DMS79 (cell line): ENCODE measurements at places on chromosomes 11 and 22.

DNA sequence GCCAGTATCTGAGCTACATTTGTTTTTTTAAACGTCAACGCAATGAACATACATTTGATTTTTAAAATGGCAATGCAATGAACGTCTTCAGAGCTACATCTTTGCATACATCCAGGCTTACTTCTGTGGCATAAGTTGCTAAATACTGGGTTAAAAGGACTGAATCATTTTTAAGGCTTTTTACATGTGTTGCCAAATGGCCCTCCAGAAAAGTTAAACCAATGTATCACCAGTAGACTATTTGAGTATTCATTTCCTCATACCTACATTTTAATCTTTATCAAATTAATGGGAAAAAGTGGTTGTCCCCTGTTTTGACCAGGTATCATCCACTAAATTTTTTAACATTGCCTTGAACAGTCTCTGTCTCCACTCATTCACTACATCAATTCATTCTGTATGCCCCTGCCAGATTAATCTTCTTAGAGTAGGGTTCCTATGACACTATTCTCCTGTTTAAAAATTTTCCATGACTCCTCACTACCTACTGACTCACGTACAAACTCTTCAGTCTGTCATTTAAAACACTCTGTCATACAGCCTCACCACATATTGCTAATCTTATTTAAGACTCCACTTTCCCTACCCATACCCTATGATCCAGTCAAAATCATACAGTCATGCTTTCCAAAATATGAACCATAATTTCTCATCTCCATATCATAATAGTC, 12.4 kb upstream of the PRRG4 start:
- DNase-seq: no peak

DNA sequence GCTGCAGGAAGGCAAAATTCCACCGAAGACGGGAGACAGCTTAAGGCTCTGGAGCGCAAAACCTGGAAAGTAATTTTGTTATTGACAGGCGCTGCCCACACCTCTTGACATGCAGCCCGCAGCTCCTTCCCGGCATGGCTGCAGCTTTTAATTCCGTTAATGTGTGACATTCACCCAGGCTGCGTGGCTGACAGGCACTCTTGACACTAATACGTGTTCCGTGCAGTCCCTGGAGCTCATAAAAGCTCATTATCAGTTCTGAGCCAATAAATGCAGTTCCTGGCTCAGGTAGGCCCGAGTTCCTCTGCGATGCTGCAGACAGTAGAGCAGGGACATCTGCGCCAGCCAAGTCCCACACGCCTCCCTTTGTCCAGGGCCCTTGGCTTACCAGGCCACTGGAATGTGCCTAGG, 34.8 kb downstream of the TSPAN18 start:
- DNase-seq: no peak

GRCh38 chr22:22037229-22037628, 54.6 kb upstream of the TOP3B start:
- no peak for DNase-seq

- DNase-seq: no peak
Observed at GRCh38 chr11:70567680-70568034, 169.3 kb downstream of the CTTN start.

- DNase-seq: no peak
Observed at GRCh38 chr22:34427436-34427835, 507.2 kb upstream of the LARGE1 start.

- DNase-seq: no peak
Observed at GRCh38 chr11:78829146-78829545, 254.5 kb upstream of the NARS2 start.

- DNase-seq: no peak
Observed at GRCh38 chr11:12539572-12539971, 134.6 kb upstream of the TEAD1 start.

DNA sequence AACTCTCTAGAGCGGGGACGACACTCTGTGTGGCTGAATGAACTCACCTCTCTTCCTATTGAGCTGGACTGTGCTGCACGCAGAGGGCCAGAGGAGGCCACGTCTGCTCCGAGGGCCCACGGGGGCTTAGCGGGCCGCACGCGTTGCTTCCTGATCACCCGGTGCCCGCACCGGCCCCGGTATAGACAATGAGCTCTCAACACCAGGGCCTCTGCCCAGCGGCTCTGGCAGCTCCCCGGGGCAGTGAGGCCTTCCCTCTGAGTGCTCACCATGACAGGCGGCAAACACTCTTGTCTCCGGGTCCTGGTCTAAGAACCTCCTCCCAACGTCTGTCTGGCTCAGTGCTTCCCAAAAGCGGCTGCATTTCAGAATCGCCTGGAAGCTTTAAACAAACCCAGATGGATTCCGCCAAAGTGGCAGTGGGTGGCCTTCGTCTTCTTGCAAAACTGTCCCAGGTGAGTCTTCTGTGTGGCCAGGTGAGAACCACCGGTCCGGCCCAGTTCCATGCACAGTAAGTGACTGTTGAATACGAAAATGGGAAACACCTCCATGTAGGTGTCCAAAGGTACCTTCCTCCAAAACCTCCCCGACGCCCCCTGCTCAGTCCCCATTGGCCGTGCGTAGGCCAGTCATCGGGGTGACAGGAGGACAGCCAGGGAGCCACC, 47.8 kb upstream of the CCND1 start:
- DNase-seq: no peak

DNA sequence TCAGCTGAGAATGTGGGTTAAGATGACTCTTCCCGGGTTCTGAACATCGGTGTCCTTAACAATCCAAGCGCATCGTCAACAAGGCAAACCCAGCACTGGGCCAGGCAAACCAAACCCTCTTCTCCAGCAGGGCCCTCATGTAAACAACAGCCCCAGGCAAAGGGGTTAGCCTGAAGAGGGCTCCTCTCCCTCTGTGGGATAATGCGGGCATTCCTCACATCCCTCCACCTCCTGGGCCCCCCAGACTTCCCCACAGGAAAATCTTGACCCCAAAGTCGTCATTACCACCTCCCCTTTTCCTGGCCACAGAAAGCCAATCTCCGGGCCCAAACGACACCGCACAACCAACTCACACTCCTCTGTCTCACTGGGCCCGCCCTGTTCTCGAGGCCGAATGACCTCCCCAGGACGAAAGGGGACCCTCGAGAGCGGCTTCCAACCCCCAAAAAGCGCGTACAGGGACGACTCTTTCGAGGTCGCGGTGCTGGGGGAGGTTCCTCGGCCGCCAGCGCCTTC, 566 bp downstream of the DDB1 start:
- no peak for DNase-seq

DNA sequence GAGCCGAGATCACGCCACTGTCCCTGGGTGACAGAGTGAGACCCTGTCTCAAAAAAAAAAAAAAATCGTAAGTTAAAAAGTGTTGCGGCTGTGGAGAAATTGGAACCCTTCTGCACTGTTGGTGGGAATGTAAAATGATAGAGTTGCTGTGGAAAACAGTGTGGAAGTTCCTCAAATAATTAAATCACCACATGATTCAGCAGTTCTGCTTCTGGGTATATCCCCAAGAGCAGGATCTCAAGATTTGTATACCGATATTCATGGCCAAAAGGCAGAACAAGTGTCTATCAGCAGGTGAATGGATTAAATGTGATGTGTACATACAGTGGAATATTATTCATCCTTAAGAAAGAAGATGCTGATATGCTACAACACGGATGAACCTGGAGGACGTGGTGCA, 3.8 kb downstream of the SELENOO start:
- DNase-seq: no peak

GRCh38 chr22:19012308-19012986, 76.4 kb upstream of the PRODH start:
- no peak for DNase-seq

DNA sequence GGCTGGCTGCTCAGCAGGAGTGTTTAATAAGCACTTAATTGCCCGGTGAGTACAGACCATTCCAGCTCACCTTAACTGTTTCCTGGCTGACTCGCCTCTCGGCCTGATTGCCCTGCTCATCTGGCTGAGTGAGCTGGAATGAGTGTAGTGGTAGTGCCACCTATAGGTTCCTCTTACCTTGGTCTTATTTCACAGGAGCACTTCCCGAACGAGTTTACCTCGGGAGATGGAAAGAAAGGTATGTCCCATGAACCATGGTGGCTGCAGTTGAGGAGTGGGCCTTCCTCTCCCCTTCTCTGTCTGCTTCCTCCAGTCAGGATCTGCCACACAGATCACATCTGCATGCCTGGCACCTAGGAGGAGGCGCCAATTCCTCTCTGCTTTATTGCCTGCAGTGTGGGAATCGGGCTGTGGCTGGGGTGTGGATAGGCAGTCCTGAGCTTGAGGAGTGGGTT, 26.7 kb downstream of the UPB1 start:
- peak; percentile 81 for DNase-seq

GRCh38 chr11:2089536-2090165, 49.5 kb downstream of the IGF2 start:
- DNase-seq: no peak

DNA sequence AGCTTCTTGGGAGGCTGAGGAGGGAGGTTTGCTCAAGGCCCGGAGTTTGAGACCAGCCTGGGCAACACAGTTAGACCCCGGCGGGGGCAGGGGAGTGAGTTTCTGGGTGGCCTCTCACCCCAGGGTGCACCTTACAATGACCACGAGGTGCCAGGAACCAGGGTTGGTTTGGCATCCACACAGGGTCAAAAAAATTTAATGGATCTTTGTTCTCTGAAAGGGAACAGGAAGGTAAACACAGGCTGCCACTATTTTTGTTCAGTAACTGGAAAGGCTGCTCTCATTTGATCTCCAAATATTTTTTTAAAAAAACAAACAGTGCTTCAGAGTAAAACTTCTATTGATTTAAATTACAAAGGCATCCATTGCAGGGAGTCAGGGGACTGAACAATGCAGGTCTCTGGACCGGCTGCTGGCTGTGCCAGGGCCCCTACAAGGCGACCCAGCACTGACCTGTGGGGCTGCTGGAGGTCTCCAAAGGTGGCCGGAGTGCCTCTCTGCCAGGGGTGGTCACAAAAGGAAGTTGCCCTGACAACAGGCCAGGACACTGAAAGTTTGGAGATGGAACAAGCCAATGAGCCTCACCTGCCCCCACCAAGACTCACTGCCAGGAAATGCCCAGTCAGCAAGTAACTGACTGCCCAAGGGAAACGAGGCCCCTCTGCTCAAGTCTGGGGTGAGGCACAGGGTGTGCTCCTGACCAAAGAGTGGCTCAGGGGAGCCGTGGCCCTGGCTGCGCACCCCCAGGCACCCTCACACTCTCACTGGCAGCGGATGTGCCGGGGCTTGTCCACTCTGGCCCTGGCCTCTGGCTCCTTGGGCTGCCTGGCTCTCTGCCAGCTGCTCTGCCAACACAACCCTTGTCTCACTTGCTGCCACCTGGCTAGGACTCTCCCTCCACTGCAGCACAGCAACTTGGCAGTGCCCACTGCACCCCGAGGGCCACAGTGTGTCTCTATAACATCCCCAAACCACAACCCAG, 51.8 kb downstream of the ARFGAP3 start:
- DNase-seq: peak; percentile 11

- no peak for DNase-seq
Observed at GRCh38 chr22:27662359-27663301, 138.9 kb downstream of the MN1 start.

- no peak for DNase-seq
Observed at GRCh38 chr11:9895006-9895405, 231.1 kb downstream of the SWAP70 start.

- no peak for DNase-seq
Observed at GRCh38 chr22:30910358-30910757, 58.2 kb downstream of the MORC2 start.

DNA sequence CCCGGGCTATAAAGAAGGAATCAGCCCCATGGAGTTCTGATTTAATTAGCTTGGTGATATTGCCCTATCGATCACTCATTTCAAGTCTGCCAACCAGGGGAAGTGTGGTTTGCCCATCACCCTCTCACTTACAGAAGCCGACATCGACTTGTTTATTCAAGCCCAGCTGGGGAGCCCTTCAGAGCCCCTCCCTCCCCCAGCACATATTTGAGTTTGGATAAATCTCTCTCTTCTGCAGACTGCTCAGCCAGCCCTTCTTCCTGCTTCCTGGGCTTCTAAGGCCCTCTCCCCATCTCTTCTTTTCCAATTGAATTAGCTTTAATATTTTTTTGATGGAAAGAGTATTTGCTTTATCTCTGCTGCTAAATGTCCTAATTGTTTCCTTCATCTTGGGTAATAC, 299.0 kb downstream of the MIAT start:
- no peak for DNase-seq

GRCh38 chr11:8365216-8365941, 101.7 kb upstream of the LMO1 start:
- DNase-seq: no peak

DNA sequence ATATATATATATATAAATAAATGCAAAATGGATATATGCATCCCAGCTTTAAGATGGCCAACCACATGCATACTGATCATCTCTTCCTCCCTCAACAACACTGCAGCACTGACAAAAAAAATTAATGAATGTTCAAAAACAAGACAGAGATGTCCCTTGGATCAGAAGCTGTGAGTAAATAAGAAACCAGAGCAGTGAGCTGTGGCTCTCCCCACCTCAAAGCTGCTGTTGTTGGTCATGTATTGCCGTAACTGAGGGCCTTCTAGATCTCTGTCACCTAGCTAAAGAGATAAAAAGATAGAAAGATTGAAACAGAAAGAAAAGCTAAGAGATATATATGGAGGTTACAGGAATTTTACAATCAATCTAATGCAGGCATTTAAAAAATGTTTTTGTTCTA, 15.5 kb upstream of the TMEM135 start:
- no peak for DNase-seq

- no peak for DNase-seq
Observed at GRCh38 chr22:37089434-37089833, 20.1 kb downstream of the TMPRSS6 start.

GRCh38 chr11:77455740-77456139, 18.2 kb downstream of the PAK1 start:
- DNase-seq: no peak

- DNase-seq: peak; percentile 27
Observed at GRCh38 chr11:12251666-12252560, 125.5 kb upstream of the PARVA start.

DNA sequence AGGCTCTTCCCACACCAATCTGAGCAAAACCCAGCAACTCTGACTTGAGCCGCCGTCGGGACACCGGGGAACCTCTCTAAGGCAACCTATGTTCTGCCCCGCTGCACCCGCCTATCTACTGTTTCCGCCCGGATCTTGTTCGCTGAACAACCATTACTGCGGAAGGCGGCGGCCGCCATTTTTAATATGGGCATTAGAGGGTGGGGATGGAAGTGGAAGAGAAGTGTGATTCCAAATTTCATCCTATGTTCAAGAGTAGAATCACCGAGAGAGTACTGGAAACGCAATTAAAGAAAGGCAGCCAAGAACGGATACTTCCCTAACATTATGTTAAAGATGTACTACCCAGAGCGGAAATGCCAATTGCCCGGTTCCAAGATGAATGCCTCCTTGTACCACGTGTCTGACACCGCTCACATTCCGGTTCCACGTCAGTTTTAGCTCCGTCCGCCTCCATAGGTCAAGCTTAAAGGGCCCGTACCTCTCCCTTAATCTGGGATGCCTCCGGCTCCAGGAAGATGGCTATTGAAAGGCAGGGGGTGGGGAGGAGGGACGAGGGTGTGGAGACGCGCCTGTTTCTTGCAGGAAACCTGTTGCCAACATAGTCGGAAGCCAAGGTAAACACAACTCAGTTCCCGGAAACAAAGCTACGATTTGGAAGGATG, at the start of gene DPAGT1:
Gene DPAGT1, minus strand, starts transcription at position 95 of the 665 bp plus-strand sequence. CDS start 198 bp downstream, outside the sequence.
- DNase-seq: peak; percentile 99

- DNase-seq: no peak
Observed at GRCh38 chr22:24424001-24424900, 3.1 kb upstream of the ADORA2A start.

- no peak for DNase-seq
Observed at GRCh38 chr22:31039393-31039792, 41.7 kb upstream of the SMTN start.
